ENCODE measurements at places on chromosomes 11 and 22.
A peak's percentile ranks its signal among the peaks of the same experiment; 100 is the strongest.

DNA sequence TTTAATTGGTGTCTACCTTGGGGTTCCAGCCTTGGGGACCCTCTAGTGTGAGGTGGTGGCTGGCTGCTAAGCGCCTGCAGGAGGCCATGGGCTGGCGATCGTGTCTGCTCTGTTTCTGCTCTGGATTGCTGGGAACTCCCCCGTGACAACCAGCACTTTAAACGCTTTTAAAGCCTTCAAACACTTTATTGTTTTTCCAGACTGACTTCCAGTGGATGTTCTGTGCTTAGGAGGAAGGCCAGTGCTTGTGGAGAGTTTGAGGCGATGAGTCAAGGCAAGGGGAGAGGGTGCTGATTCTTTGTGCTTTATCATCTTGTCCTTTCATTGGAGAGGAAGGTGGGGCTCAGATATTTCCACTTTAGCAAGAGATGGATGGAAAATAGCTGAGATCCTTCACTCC is 81.6 kb downstream of the FLI1 start:
- no peak for DNase-seq

GRCh38 chr11:17810746-17811145 is 76.2 kb downstream of the KCNC1 start:
- DNase-seq: no peak

DNA sequence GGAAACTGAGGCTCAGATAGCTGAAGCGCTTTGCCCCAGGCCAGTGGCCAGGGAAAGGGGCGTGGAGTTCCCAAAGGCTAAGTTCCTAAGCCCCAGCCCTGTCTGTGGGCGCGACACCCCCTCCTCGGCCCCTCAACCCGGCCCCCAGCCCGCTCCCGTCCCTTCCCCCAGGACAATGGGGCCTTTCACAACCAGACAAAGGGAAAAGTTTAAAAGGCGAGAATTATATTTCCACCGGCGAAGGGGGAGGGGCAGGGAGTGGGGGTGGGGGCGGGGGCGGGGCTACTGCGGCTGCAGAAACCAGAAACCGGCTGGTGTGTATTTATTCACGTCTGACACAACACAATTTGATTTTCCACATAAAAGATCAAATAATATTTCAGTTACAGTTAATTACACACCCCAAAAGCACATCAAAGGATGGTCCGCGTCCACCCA is 192.1 kb downstream of the MN1 start:
- no peak for DNase-seq

DNA sequence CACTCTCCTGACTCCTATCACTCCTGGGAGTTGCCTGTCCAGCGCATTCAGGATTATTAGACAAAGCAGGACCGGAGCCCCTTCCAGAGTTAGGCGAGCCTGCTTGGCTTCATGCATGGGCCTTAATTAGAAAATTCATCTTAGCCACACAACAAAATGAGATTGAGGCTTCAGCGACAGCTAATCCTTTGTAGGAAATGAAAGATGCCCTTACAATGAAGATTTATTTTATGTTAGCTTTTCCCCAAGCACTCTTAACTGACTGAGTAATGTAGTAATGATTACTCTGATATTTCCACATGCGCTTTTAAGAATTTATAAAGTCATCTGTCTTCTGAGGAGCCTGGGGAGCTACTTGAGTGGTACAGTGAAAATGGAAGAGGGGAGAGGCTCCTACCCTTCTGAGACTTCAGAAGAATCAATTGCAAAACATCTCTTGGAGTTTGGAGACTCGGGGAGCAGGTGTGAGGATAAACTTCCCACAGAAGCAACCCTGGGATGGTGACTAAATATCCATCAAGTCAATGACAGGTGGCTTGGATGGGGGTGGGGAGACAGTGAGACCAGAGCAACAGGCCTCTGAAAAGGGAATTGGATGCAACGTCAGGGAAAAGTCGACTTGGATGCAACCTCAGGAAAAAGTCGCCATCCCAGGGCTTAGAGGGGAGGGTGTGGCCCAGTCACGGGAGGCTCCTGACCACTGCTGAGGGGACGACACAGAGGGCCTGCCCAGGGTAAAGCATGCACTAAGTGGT is 434.5 kb upstream of the B3GAT1 start:
- DNase-seq: no peak

GRCh38 chr11:69114811-69115523 is 40.8 kb upstream of the SMIM38 start:
- no peak for DNase-seq

DNA sequence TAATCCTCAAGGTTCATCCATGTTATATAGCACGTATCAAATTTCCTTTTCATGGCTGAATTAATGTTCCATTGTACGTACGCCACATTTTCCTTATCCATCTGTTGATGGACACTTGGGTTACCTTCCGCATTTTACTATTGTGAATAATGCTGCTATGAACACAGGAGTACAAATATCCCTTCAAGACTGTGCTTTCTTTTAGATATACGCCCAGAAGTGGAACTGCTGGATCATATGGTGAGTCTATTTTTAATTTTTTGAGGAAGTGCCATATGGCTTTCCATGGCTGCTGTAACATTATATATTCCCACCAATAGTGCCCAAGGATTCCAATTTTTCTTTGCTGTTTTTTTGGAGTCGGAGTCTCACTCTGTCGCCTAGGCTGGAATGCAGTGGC is 6.0 kb downstream of the MRPL40 start:
- DNase-seq: no peak

GRCh38 chr11:29260939-29261705 is 755.7 kb downstream of the KCNA4 start:
- no peak for DNase-seq

GRCh38 chr22:24355574-24355973 is 71.8 kb upstream of the ADORA2A start:
- no peak for DNase-seq

GRCh38 chr11:66543263-66544107 is 2.4 kb downstream of the ZDHHC24 start:
- DNase-seq: peak; percentile 52

GRCh38 chr22:46586531-46587011 is 33.6 kb upstream of the GRAMD4 start:
- no peak for DNase-seq

DNA sequence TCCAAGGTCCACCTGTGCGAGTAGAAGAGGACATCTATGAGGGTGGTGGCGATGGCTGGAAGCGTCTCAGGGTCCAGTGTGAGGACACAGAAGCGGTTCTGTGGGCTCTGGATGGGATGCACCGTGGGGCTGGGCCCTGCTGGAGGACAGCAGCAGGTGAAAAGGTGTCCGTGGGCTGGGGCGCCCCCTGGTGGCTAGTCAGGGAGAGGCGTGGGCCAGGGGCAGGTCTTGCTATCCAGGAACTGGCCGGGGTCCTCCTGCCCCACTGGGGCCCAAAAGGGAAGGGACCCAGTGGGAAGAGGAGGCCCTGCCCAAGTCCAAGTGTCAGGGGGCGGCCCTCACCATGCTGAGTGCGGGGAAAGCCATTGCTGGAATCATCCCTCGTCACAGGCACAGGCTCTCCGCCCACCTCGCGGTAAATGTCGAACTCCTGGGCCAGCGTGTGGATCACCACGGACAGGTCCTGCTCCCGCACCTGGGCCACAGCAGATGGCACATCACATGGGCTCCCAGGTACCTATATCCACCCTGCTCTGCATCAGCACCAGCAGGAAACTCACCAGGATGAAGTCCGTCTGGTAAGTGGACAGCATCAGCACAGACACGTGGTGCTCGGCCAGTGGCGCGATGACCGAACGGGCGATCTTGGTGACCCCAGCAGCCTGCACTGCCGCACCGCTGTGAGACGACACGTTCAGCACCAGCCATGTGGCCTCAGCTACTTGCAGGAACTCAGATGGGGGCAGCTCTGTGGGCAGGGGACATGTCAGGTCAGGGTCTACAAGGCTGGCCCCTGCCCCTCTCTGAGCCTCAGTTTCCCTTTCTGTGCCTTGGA is 2.3 kb downstream of the CASTOR1 start:
- DNase-seq: peak; percentile 84

GRCh38 chr11:117824571-117825537 is at the start of gene FXYD2:
Gene FXYD2, minus strand, starts transcription at chr11:117824744. Its CDS starts 66 bp downstream, at chr11:117824678.
- DNase-seq: no peak

DNA sequence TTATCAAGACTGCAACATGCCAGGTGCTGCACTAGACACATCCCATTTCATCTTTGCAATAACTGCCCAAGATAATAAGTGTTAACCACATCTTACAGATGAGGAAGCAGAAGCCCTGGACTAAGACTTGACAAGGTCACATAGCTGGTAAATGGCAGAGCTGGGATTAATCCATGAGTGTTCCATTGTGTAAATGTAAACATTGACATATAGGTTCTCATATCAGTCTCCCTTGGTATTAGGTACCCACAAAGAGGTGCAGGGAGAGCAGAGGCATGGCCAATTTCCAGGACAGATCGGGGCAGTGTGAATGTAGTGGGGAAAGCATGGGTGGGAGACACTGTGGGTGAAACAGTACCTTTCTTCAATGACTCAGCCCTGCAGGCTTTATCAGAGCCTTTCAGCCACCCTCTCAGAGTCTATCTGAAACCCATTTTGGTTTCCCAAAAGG is 17.9 kb downstream of the MICAL2 start:
- DNase-seq: no peak

DNA sequence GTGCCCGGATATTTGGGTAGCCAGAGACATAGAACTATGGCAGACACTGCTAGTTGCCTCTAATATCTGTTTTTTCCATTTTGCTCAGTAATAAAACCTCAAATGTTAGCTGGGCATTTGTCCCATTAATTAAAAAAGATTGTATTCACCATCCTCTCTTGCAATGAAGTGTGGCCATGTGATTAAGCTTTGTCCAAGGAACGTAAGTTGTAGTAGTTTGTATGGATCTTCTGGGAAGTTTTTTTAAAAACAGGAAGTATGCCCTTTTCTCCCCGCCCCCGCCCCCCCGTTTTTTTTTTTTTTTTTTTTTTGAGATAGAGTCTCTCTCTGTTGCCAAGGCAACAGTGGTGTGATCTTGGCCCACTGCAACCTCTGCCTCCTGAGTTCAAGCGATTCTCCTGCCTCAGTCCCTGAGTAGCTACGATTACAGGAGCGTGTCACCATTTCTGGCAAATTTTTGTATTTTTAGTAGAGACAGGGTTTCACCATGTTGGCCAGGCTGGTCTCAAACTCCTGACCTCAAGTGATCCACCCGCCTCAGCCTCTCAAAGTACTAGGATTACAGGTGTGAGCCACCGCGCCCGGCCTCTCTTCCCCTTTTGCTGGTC is 1.7 kb upstream of the TMEM135 start:
- DNase-seq: no peak
